Vagina (tissue), 2 donors: ENCODE measurements at places on chromosomes 7 and 10. TPM values are rescaled to one million over a fixed set of nuclear protein-coding genes. Genes with fewer than 3 reads are reported as not detected.

GRCh38 chr7:86768967-86769760 lies 125.5 kb downstream of the GRM3 start:
- no peak overlapping the region for H3K27ac ChIP-seq
- no peak for DNase-seq
- no peaks in the 10 kb centered on the region for H3K36me3 ChIP-seq
- no peak overlapping the region for H3K4me3 ChIP-seq
- H3K4me1 ChIP-seq = no peaks in the 10 kb centered on the region

DNA sequence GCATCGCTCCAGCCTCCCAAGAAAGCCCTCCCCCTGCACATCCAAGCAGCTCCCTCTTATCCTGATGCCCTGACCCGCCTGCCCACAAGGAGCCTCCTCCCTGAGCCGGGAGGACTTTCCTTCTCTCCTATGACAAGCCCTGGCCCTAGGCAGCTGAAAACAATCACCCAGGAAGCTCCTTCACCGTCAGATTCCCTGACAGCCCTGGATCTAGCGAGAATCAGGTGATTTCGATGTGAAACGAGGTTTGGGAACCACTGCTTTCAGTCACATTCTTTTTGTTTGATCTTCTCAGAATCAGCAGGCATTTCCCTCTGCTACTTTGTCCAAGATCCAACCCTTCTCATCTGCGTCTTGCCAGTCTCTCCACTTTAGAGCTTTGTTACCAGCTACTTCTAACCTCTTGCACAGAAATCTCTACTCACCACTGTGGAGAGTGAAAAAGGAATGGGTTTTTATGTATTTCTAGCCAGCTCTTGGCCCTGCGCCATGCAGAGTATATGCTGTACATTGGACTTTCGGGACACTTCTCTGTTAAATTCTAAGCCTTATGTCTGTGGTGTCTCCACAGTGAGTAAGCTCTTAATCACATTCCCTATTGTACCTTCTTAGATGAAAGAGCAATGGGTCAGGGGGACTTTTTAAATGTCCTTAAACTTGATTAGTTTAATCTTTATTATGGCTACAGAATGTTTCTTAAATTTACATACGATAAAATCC lies 253.2 kb upstream of the C7orf33 start:
- DNase-seq = no peak
- no peak overlapping the region for H3K4me3 ChIP-seq
- no peaks in the 10 kb centered on the region for H3K36me3 ChIP-seq
- H3K4me1 ChIP-seq = peaks cover 9% of the 10 kb centered on the region

GRCh38 chr7:83791737-83792136 lies 142.8 kb upstream of the SEMA3E start:
- H3K4me1 ChIP-seq = no peaks in the 10 kb centered on the region
- no peak for DNase-seq
- H3K4me3 ChIP-seq = no peak overlapping the region
- no peak overlapping the region for H3K27ac ChIP-seq

Gene CRHR2
- total RNA-seq = not detected

Gene WEE2
- total RNA-seq = not detected

- no peak overlapping the region for H3K4me3 ChIP-seq
- no peaks in the 10 kb centered on the region for H3K27me3 ChIP-seq
- no peak for DNase-seq
- no peaks in the 10 kb centered on the region for H3K4me1 ChIP-seq
- H3K27ac ChIP-seq = no peak overlapping the region
Measured at GRCh38 chr10:48430402-48430993, 124.0 kb downstream of the MAPK8 start.

- H3K27ac ChIP-seq = no peak overlapping the region
- DNase-seq = no peak
- no peak overlapping the region for H3K4me3 ChIP-seq
- peaks cover 5% of the 10 kb centered on the region for H3K4me1 ChIP-seq
Measured at GRCh38 chr10:104683567-104683966, 42.5 kb downstream of the SORCS3 start.

DNA sequence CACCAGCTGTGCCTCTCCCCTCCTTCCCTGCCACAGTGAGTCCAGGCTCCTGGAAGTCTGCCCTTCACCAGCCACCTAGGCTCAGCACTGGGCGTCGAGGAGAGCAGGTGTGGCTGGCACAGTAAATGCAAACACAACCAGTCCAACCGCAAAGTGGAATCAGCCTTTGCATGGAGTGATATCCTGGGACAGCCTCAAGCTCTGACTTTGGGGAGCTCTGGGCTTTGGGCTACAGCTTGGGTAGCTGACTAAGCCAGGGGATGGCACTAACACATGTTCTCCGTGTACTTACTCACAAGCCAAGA lies 312.4 kb downstream of the KCNMA1 start:
- H3K36me3 ChIP-seq = no peaks in the 10 kb centered on the region
